ENCODE measurements at places on chromosomes 13 and 19. TPM values are rescaled to one million over a fixed set of nuclear protein-coding genes. Genes with fewer than 3 reads are reported as not detected.

DNA sequence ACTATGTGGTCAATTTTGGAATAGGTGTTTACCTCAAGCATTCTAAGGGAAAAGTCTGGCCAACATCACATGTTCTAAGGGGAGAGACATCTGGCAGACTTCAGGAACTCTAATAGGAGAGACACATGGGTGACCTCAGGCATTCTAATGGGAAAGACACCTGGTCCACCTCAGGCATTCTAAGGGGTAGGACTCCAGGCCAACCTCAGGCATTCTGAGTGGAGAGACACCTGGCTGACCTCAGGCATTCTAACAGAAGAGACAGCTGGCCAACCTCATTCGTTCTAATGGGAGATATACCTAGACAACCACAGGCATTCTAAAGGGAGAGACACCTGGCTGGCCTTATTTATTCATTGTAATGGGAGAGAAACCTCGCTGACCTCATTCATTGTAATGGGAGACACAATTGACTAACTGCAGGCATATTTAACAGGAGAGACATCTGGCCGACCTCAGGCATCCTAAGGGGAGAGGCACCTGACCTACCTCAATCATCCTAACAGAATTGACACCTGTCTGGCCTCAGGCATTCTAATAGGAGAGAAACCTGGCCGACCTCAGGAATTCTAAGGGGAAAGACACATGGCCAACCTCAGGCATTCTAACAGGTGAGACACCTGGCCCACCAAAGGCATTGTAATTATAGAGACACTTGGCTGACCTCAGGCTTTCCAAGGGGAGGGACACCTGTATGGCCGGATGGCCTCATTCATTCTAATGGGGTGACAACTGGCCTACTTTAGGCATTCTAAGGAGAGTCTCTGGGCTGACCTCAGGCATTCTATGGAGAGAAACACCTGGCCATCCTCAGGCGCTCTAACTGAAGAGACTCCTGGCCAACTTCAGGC, 1346.8 kb downstream of the UQCRFS1 start:
- no peak for DNase-seq

GRCh38 chr13:42221121-42221765, 50.7 kb upstream of the AKAP11 start:
- DNase-seq = no peak

GRCh38 chr19:2549701-2550191, 73.8 kb downstream of the GADD45B start:
- DNase-seq = no peak

DNA sequence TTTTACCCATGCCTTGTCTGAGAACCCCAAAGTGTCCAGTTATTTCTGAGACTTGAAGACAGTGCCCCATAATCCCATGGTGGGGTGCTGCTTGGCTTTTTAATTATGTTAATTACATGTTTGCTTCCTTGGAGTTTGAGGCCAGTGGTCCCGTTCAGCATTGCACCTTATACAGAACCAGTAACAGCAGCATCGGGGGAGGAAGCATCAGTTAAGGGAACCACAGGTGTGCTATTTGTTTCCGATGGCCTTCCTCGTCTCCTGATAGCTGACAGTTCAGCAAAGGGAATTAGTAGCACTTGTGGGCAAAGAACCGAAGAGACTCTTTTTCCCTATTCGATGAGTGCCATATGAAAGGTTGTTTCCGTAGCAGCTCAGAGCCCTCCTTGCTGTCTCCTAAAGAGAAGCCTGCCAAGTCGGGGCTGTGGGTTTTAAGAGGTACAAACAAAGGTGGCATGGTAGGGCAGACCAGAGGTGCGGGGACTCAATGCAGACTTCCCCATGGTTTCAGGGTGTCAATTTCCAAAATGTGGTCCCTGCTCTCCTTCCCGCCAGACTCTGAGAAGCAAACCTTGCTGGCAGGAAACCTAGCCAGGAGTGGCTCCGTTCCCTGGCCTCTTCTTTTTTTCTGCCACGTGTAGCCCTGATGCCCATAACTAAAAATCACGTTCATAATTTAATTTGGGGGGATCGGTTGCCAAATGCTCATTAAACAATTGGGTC, 225.2 kb upstream of the TSHZ3 start:
- no peak for DNase-seq

GRCh38 chr13:88068316-88068715, 397.1 kb downstream of the SLITRK5 start:
- no peak for DNase-seq

The DIAPH3 gene
- 9.3 TPM for total RNA-seq
